Aorta (tissue), 5 donors: ENCODE measurements at places on chromosomes 7 and 10. TPM values are rescaled to one million over a fixed set of nuclear protein-coding genes. Genes with fewer than 3 reads are reported as not detected.

CYP2C18 gene
- not detected for total RNA-seq

DNA sequence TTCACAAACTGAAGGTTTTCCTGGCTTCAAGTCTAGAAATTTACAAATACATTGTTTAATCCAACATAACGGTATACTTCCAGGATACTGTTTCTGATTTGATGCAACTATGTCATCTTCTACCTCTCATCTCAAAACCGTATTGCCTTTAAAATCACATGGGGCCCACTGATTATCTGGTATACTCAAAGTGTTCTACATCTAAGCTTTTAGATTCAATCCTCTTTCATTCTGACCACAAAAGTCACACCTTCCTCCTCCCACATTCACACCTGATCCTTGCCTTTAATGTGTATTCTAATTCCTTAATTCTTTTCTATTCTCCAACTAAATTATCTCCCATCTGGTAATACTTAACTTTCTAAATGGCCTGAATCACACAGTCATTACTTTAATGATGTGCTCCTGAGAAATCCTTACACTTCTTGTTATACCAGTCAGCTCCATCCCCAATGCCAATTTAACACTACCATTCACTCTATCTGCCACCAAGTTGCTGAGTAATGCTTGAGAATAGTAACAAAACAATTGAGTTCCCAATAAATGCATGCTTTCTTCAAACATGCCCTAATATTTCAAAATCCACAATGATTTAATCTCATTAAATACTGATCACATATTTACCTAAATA, 13.0 kb downstream of the ATAD1 start:
- DNase-seq, result no peak

GRCh38 chr7:80150611-80151273, 16.1 kb downstream of the GNAI1 start:
- no peak for DNase-seq

DNA sequence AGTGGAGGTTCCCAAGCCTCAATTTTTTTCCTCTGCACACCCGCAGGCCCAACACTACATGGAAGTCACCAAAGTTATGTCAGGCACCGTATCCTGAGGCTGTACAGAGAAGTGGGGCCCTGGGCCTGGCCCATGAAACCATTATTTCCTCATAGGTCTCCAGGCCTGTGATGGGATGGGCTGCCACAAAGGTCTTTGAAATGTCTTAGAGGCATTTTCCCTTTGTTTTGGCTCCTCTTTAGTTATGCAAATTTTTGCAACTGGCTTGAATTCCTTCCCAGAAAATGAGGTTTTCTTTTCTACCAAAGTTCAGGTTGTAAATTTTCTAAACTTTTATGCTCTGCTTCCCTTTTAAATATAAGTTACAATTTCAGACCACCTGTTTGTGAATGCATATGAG, 365.2 kb downstream of the HGF start:
- no peak for DNase-seq

DNA sequence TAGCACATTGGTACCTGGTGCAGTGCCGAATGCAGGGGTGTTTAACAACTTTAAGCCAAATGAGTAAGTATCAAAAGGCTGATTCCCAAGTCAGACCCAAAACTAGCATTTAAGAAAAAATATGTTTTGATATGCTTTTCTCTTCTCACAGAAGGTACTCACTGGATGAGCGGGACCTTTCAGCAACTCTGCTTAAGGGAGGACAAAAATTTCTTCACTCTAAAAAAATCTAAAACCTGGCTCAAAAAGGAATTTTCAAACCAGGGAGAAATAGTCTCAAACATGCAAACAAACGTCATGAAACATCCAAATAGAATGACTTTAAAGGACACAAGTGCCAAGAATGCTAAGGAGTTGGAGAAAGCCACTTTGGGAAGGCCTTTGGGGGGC, 962.1 kb downstream of the KCNMA1 start:
- DNase-seq, result no peak

SLC26A3 gene
- total RNA-seq, result not detected
